ENCODE measurements at places on chromosomes 2 and 18. TPM values are rescaled to one million over a fixed set of nuclear protein-coding genes. Genes with fewer than 3 reads are reported as not detected.

WDR7 gene
- total RNA-seq = 35.9 TPM

PLCL1 gene
- total RNA-seq = 15.3 TPM

CTNNA2 gene
- not detected for total RNA-seq

DNA sequence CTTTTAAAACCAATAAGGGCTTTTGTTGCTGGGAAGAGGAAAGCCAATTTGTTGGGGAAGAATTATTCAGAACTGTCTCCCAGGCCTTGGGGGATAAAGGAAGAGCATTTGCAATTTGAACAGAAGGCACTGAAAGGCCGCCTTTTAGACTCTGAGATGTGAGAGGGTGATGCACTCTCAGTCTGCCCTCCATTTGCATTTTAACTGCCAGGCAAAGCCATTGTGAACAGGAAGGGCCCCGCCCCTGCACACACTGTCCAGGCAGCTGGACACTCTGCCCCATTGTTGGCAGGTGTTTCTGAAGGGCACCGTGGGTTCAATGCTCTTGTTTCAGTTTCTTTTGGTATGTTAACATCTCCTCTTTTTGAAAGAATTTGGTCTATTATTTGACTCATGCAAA lies 169.5 kb upstream of the COPS8 start:
- DNase-seq = no peak

DNA sequence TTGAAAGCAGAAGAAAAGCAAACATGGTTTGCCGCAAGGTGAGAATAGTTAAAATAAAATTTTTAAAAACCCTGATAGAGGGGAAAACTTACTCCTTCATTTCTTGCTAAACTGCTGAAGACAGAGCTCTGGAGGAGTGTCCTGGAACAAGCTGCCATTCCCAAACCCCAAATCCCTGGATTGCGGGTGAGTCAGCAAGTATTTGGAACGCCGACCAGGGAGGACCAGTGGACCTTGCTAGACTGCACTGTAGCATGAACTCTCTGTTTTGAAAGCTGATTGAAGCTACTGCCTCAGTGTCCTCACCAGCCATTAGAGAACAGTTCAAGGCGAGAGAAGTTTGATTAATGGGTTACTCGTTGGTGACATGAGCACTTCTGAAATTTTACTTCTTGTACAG lies 99.4 kb upstream of the RASGRP3 start:
- no peak for DNase-seq

DNA sequence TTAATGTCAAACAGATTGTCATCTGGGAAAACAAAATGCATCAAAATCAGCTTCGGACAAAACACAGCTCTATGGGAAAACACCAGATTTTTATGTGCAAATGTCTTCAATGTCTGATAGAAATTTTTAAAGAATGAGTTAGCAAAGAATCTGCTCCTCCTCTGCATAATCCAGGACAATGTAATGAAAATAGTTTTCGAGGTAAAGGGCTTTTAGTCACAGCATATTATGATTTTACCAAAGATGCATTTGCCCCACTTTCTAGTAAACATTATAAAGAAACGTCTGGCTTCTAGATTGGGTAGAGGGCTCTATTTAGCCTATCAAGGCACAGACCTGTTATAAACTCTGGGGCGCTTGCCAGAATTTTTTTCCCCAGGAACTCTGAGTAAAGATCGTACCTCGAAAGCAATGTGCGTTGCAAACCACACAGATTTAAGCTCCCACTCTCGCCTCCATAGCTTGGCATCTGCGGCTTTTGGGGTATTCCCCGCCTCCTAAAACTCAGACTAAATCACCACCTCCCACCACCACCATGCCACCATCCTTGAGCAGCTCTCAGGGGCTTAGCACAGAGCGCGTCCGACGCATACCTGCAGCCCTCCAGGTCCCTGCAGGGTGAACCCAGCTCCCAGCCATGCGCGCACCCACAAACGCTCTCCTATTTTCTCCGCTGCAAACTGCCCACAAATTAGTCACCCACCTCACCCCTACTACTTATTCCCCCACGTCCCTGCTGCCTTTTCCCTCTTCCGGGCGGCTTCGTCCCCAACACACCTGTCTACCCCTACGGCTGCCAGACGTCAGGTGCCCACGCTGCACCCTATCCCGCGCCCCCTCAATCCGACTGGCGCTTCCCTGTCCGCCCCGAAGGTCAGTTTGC lies 829 bp downstream of the ACVR1C start:
- DNase-seq = peak; percentile 38
